ENCODE measurements at places on chromosomes 11 and 22. TPM values are rescaled to one million over a fixed set of nuclear protein-coding genes. Genes with fewer than 3 reads are reported as not detected.

DNA sequence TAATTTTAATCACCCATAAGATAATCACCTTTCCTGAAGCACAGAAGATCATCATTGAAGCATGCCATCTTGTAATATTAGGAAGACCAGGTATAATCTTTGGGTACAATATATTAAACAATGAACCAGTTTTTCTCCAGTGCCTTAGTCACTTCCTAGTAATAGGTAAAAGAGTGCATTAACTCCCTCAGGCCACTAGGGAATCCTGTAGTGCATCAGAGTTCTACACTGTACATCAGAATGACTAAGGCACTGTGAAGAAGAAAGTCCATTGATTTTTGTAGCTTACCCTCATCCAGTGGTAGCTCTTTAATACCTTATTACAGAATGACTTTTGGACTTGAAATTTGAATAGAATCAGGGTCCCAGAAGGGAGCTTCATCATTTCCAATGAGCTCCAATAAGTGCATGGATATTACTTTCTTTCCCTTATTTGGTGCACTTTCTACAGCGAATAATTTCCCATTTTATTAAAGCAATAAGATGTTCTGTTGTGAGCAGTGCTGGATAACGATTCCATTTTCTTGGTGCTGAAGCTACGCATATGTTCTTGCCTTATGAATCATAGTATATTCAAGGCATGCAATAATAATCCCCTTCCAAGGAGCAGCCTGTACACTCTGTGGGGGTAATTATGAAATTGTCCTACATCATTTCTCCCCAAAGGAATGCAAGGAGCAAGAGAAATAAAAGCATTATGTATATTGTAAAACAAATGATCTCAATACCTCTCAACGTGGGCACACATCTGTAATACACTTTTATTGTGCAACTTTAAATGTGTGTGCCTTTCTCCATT lies 4.7 kb downstream of the C11orf87 start:
- no peak overlapping the region for H3K27ac ChIP-seq
- H3K27me3 ChIP-seq, result no peaks in the 10 kb centered on the region
- H3K4me3 ChIP-seq, result no peak overlapping the region
- no peak for DNase-seq
- no peaks in the 10 kb centered on the region for H3K4me1 ChIP-seq

- no peak for DNase-seq
- no peaks in the 10 kb centered on the region for H3K4me1 ChIP-seq
- no peak overlapping the region for H3K4me3 ChIP-seq
- H3K36me3 ChIP-seq, result no peaks in the 10 kb centered on the region
- peaks cover 3% of the 10 kb centered on the region for H3K27me3 ChIP-seq
- no peak overlapping the region for H3K27ac ChIP-seq
Observed at GRCh38 chr22:25875461-25875860, 133.5 kb downstream of the MYO18B start.

HSCB gene
- 10.2 TPM for total RNA-seq

GRCh38 chr11:112343368-112344039 lies 82.8 kb upstream of the PLET1 start:
- H3K4me3 ChIP-seq, result no peak overlapping the region
- H3K4me1 ChIP-seq, result no peaks in the 10 kb centered on the region
- H3K27me3 ChIP-seq, result no peaks in the 10 kb centered on the region
- no peak overlapping the region for H3K27ac ChIP-seq
- H3K36me3 ChIP-seq, result no peaks in the 10 kb centered on the region
- no peak for DNase-seq

C11orf65 gene
- total RNA-seq, result 0.18 TPM

DNA sequence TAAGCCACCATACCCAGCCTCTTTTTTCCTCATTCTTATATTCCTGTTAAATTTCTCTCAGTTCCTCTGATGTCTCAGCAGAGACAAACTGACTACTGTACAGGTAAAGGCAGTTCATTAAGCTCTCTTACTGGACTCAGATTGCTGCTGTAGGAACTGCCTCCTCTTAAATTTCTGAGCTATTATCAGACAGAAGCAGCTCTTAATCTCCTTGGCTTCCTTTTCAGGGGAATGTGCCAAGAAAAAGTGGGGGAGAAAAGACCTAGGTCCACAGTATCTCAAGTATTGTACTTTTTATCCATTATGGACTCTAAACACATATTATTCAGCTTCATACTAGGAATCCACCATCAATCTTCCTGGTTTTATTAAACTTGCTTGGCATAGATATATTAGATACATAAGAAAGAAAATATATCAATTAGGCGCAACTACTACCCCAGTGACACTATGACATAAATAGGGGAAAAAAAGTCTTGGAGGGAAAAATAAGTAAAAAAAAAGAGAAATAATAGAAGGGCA lies 26.1 kb downstream of the MRTFA start:
- no peaks in the 10 kb centered on the region for H3K36me3 ChIP-seq
- no peak overlapping the region for H3K4me3 ChIP-seq
- H3K27ac ChIP-seq, result peak overlapping the region; percentile 18
- H3K27me3 ChIP-seq, result no peaks in the 10 kb centered on the region
- no peak for DNase-seq

- H3K4me3 ChIP-seq, result no peak overlapping the region
- H3K36me3 ChIP-seq, result no peaks in the 10 kb centered on the region
- no peak overlapping the region for H3K27ac ChIP-seq
- no peak for DNase-seq
- peaks cover 3% of the 10 kb centered on the region for H3K4me1 ChIP-seq
- H3K27me3 ChIP-seq, result no peaks in the 10 kb centered on the region
Observed at GRCh38 chr11:119722281-119722794, 6.7 kb downstream of the NECTIN1 start.

MRGPRF gene
- total RNA-seq, result 0.36 TPM

GRCh38 chr11:57203359-57203758 lies 21.6 kb downstream of the LRRC55 start:
- H3K27me3 ChIP-seq, result peaks cover 6% of the 10 kb centered on the region
- no peak overlapping the region for H3K4me3 ChIP-seq
- H3K27ac ChIP-seq, result no peak overlapping the region
- H3K36me3 ChIP-seq, result no peaks in the 10 kb centered on the region
- H3K4me1 ChIP-seq, result no peaks in the 10 kb centered on the region
- DNase-seq, result no peak

CBX6 gene
- total RNA-seq, result 98.4 TPM

- H3K4me1 ChIP-seq, result no peaks in the 10 kb centered on the region
- DNase-seq, result no peak
- H3K4me3 ChIP-seq, result no peak overlapping the region
- peaks cover 3% of the 10 kb centered on the region for H3K27me3 ChIP-seq
Observed at GRCh38 chr11:82718821-82719220, 14.8 kb downstream of the FAM181B start.

DNA sequence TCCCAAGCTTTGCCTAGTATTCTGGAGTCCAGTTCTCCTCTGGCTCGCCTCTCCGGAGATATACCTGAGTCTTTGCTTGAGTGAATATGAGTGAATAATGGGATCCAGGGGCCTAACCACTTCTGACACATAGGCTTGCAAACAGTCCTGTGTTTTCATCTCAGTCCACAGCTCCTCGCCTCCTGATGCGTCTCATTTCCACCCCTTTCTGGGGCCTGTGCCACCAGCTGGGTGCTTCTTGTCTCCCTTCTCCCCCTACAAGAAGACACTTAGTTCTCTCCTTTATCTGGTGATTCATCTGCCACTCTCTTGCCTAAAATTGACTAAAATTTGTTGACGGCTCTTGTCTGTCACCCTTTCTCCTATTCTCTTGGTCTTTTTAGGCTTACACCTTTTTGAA lies 44.6 kb downstream of the SFI1 start:
- H3K36me3 ChIP-seq, result no peaks in the 10 kb centered on the region
- no peak overlapping the region for H3K27ac ChIP-seq
- no peaks in the 10 kb centered on the region for H3K27me3 ChIP-seq
- no peak for DNase-seq
- no peaks in the 10 kb centered on the region for H3K4me1 ChIP-seq

All from Panc1 (cell line).